ENCODE measurements at places on chromosomes 7 and 10.

GRCh38 chr7:22604246-22604645 lies 104.3 kb upstream of the STEAP1B start:
- no peak for DNase-seq

GRCh38 chr7:92464515-92464914 lies 13.2 kb downstream of the ERVW-1 start:
- no peak for DNase-seq

GRCh38 chr7:28280516-28280915 lies 99.9 kb upstream of the JAZF1 start:
- no peak for DNase-seq

GRCh38 chr10:18144928-18145327 lies 4.7 kb downstream of the CACNB2 start:
- DNase-seq, result no peak

- no peak for DNase-seq
Measured at GRCh38 chr10:67851186-67851585, 13.2 kb upstream of the DNAJC12 start.

- DNase-seq, result no peak
Measured at GRCh38 chr10:123642293-123642692, 23.9 kb upstream of the GPR26 start.

DNA sequence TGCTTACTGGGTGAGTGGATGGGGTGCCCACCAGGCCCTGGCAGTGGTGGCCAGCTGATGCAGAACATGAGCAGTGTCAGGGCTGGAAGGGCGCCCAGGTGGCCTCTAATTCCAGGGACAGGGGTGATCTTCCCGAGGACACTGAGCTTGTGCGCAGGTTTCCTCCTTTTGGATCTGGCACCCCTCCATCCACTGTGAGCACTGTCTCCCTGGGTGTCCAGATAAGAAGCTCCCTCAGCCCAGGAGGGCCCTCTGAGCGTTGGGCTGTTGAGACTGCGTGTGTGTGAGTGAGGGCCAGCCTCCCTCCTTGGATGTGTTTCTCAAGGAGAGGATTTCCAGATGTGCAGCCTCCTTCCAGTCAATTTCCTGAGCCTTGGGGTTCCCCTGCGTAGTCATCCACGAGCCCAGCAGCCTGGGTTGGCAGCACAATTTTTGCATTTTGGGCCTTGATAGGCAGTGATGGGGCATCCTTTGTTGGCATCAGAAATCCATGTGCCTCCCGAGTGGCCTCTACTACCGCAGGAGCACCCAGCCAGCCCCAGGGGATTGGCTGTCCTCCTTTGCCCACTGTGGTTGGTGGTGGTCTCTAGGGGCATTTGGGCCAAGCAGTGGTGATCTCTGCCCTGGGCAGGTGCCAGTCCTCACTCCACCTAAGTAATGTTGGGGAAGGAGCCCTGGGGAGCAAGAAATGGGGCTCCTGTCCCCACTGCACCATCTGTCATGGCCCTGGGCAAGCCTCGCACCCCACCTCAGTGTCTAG lies 20.9 kb upstream of the BTBD16 start:
- no peak for DNase-seq

DNA sequence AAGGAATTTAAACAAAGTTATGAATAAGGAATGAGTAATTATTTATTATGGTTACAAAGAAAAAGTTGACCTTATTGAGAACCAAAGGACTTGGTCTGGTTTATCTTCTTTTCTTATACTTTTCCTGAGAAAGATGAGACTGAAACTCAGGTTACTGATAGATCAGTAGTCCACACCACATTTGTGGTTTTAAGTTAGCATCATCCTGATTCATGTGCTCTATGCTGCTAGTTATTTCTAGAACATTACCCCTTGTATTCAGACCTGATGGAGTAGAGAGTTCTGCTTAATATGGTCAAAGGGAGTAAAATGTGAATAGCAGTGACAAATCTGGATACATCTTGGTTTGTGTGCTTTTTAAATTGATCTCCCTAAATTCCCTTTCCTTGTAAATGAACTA lies 63.8 kb downstream of the FOXP2 start:
- no peak for DNase-seq

DNA sequence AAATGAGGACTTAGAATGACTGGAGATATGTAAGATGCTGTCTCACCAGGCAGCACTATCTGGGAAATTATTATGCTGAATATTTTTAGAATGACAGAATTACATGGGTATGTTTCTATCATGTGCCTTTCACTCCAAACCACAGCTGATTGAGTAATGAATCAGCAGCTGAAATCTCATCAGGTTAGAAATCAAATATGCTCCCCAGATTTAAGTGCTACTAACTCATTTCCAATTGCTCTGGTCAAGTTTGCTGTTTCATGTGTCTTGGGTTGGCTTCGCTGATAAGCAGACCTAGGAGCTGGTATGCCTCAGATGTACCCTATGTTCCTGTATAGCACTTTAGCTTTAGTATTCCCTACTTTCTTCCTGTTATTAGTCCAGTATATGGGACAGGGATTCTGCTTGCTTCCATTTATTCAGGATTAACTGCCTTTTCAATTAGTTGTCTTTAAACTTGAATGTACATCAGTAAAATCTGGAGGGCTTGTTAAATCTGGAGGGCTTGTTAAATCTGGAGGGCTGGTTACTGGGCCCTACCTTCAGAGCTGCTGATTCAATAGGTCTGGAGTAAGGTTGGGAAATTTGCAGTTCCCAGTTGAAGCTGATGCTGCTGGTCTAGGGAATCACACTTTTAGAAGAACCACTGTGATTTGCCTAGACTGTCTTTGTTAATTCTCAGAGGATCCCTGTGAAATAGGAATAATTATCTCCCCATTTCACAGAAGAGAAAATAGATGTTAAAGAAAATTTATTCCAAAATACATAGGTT lies 172.9 kb downstream of the DKK1 start:
- DNase-seq, result peak; percentile 95

GRCh38 chr7:54989453-54990225 lies 29.2 kb upstream of the EGFR start:
- DNase-seq, result no peak

DNA sequence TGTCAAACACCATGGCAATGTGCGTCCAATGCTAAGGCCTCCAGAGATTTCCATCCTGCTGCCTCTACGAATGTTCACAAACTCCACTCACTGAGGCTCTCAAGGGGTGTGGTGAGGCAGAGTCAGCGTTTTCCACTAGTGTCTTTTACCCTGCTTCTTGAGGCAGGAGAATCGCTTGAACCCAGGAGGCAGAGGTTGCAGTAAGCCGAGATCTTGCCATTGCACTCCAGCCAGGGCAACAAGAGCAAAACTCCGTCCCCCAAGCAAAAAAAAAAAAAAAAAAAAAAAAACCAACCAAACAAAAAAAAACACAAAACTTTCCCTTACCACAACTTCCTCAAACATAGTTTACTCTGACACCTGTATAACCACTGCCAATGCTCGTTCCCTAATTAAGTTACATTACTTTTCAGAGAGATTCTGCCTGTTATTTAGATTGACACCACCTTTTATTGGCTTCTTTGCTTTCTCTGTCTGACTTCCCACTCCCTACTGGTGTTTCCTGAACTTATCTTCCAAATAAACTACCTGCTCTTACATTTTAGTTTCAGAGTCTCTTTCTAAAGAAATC lies 102.1 kb upstream of the ZNF746 start:
- no peak for DNase-seq

DNA sequence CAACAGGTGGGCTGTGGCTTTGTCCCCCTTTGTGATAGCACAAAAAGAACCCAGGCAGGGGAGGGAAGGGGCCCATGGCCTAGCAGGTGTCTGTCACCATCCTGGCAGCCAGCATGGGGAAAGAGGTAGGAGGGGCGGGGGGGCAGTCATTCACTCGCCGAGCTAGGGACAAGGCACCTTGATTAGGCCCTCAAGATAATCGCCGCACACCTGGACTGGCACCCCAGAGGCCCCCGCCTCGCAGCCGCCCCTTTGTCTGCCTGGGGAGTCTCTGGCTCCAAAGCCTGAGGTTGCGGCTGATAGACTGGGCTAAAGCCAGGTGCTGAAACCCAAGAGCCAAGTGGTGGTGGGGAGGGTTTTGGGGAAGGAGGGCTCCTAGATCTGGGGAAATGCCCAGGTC lies 151.2 kb upstream of the PCBD1 start:
- DNase-seq, result no peak

- peak; percentile 58 for DNase-seq
Measured at GRCh38 chr10:32239769-32240168, 107.2 kb downstream of the EPC1 start.

DNA sequence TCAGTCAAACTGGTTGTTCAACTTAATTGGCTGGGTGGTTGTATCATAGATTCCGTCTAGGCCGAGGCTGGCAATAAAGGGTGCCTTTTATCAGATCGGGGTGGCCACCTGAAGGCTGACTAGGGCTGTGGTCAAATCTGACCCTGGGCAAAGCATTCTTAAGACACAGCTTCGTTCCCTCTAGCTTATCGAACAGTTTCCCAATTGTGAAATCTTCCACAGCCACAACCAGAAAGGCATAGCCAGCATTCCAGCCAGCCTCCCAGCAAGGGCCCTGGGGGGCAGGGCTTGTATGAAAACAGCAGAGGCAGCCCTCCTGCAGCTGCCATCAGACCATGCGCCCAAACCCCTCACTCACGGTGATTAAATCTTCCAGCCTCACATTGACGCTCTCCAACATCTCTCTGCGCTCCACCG lies 42.5 kb upstream of the TMEM213 start:
- peak; percentile 46 for DNase-seq

DNA sequence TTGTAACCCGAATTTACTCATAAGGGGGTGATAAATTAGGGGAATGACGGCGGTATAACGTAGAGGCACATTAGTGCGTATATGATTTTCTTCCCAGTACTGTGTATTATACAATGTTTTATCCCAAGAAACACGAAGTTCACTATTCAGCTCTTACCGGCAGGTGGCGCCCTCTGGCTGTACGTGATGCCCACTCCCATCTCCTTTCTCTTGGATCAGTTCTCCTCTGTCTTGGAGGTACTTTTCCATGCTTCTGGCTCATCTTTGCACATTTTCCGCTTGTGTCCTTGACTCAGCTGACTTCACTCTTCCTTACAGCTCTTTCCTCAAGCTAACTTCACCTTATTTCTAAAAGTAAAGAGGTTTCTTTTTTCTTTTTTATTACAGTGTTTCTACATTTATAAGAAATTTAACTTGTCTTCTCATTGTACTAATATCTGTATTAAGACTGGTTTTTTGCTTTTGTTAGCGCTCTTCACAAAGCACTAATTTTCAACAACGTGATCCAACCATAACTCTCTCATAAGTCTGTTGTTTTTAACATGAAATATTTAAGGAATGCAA lies 21.3 kb downstream of the TMEM176B start:
- peak; percentile 36 for DNase-seq

DNA sequence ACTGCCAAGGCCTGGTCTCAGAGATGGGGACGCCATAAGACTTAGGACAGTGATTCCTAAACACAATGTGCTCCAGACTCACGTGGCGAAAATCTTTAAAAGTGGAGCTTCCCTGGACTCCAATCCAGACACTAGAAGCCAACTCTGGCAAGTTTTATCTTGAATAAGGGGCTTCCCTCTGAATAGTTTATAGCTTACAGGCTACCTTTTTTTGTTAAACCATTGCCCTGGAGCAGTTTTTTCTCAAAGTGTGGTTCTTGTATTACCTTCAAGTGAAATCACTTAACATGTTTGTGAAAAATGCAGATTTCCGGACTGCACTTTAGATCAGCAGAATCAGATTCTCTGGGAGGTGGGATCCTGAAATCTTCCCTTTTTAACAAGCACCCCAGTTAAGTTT lies 171.7 kb upstream of the PHF14 start:
- no peak for DNase-seq

GRCh38 chr10:64750672-64751071 lies 1229.5 kb downstream of the REEP3 start:
- no peak for DNase-seq

- DNase-seq, result no peak
Measured at GRCh38 chr10:126250527-126251310, 137.6 kb downstream of the ADAM12 start.

GRCh38 chr7:50818324-50818723 lies 35.6 kb upstream of the GRB10 start:
- DNase-seq, result no peak

- DNase-seq, result no peak
Measured at GRCh38 chr7:41970941-41971340, 266.1 kb downstream of the GLI3 start.

- no peak for DNase-seq
Measured at GRCh38 chr7:77791956-77792355, 6.3 kb downstream of the TMEM60 start.

- DNase-seq, result no peak
Measured at GRCh38 chr10:59036311-59037017, 140.0 kb upstream of the PHYHIPL start.

DNA sequence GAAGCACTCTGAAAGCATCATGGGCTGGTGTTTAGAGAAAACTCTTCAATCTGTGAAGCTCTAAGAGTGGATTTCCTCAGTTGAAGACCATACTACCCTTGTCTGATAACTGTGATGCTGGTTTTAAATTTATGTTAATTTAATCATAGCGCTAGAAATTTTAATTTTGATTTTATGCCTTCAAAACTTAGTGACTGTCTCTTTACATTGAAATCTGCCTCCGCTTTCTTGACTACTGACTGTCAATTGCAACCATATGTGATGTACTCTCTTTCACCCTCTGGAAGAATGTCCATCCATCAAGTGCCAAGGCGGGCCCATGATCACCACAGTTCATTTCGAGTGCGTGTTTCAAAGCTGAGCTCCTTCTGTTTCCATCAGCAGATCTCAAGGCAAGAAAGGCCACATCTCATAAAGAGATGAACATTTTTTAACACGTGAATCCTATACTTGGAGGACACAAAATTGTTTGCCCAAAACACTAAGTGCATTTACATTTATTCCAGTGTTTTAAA lies 147.1 kb downstream of the ITGA8 start:
- DNase-seq, result no peak

GRCh38 chr7:36161996-36162395 lies 8.9 kb downstream of the EEPD1 start:
- peak; percentile 88 for DNase-seq

DNA sequence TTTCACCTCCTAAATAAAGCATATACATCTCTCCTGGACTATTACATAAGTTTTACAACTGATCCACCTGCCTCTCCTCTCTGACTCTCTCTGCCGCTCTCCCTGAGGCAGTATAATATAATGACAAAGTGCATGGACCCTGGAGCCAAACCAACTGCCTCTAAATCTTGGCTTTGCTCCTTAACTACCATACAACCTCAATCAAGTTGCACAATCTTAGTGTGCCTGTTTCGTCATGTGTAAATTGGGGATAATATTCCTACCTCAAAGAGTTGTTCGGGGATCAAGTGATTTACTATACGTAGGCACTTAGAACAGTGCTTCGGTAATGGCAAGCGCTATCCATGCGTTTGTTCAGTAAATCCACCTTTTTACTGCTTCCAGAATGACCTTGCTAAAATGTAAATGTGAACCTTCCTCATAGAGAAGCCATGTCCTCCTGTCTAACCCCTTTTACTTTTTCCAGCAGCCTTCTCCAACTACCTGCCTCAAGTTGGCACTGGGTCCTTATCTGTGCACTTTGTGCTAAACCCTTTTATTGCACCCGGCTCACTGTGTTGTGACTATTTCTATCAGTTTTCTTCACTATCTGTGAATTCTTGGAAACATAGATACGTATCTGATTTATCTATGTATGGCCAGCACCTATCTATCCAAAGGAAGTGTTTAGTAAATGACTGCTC lies 30.6 kb upstream of the DLD start:
- DNase-seq, result no peak

- DNase-seq, result no peak
Measured at GRCh38 chr7:1124816-1125602, 35.0 kb downstream of the ZFAND2A start.

All from NCI-H226 (cell line).